ENCODE measurements at places on chromosomes 11 and 22.
A peak's percentile ranks its signal among the peaks of the same experiment; 100 is the strongest.

GRCh38 chr11:80745416-80745815 is 1304.6 kb upstream of the TENM4 start:
- no peak for DNase-seq

DNA sequence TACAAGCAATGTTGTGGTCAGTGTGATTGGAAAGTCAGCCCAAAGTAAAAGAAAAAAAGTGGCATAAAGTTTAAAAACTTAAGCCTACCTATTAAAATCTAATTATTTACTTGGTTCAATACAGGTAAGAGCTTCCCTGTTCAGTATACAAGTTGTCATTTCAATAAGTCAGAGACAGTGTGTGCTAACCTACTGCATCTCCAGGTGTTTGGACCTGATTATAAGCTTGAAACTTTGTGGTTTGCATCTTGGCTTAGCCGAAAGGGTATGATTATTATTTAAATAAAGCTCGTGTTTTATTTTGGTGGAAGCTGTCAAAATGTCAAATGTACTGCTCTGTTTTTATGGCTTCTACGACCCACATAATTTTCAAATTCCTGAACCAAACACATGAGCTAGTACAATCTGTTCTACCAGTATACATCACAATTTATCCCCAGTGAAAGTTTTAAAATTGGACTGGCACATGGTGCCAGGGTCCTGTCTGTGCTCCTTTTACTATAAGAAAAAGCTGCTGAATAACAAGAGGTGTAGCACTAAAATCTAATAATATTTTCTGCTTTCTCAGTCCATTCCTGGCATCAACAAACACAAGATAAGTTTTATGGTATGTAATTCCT is 103.9 kb upstream of the ANO3 start:
- DNase-seq: no peak

- no peak for DNase-seq
Measured at GRCh38 chr11:130673698-130674097, 225.3 kb downstream of the ADAMTS15 start.

GRCh38 chr11:76807206-76807875 is 24.2 kb downstream of the TSKU start:
- DNase-seq: peak; percentile 95

DNA sequence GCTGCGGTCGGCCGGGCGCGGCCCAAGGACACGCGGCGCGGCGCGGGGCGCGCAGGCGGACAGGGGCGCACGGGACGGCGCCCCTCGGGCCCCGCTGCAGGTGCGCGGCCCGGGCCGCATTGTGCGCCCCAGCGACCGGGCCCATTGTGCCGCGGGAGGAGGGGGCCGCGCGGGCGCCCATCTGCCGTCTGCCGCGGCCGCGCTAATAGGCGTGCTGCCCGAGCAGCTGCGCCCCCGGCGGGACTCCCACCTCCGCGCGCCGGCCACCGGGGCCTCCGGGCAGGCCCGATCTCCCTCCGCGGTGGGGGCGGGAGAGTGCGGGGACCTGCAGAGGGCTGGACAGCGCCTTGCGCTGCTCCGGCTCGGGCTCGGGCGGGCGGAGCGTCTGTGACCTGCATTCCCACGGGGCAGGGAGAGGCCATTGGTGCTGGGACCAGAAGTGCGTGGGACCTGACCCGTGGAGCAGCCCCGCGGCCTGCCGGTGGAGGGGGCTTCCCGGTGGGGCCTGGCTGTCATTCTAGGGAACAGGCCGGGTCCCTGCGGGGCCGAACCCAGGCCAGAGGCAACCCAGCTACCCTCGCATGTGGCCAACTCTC is 933 bp downstream of the BRSK2 start:
- DNase-seq: peak; percentile 62

GRCh38 chr11:69648679-69649575 is 8.0 kb downstream of the CCND1 start:
- DNase-seq: no peak

GRCh38 chr11:126158054-126158791 is 53.2 kb downstream of the RPUSD4 start:
- DNase-seq: no peak

DNA sequence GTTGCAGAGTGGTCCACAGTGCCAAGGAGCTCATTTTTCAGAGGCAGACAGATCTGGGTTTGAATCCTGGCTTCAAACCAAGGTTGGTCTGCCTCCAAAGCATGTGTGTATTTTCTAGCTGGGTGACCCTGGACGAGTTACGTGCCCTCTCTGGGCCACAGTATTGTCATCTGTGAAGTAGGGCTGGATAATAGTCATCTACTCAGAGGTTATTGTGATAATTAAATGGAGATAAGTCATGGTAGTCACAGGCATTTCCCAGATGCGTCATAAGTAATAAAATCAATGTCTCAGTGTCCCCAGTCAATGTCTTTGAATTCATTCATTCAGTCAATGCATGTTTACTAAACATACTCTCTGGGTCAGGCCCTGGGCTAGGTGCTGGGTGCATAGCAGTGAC is 8.6 kb downstream of the OMP start:
- no peak for DNase-seq

DNA sequence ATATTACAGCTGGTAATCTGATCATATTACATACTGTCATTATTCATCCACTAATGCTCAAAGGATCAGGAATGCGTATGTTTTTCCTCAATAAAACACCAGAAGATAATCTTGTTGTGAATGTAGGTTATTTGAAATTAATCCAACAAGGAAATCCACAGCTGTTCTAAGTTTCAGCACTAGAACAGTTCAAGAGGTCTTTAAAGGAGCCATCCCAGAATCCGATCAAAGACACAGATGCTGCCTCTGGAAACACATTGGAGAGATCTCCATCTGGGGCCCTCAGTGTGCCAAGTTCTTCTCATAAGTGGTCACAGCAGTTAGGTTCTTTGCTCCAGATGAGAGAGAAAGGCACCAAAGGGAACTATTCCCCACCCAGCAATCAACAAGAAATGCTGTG is 1955.1 kb upstream of the RAG2 start:
- no peak for DNase-seq
